ENCODE measurements at places on chromosomes 3 and 15.

DNA sequence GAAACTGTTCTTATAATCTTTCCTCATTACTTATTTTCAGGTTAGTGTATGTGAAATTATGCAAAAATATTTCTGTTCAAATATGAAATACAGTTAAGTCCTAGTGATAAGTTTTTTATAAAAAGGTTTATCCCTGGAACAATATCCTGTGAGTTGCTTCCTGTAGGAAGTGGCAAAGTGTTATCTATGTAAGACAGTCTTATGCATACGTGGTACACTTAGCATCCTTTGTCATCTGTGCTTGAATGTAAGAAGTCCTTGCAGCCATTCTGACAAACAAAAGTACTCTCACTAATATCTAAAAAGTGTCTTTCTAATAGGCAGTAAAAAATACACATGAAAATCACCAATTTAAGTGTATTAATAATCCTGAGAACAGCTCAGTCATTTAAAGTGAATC is 372.5 kb upstream of the BCHE start:
- DNase-seq, result no peak

DNA sequence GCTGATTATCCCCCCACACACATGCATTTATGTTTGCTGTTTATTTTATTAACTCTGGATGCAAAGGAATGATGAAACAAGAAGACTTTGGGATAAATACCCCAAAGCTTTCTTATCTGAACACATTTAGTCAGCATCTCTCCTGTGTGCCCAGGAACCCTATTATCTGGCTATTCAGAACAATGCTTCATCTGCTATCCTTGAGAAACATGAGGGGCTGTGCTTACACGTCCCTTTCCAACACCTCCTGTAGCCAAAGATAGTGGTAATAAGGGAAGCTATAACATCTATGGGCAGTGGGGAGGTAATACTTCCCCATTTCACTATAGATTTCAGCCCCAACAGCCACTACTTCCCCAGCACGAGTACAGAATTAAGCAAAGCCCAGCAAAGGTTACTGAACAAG is 94.7 kb downstream of the SSR3 start:
- no peak for DNase-seq

DNA sequence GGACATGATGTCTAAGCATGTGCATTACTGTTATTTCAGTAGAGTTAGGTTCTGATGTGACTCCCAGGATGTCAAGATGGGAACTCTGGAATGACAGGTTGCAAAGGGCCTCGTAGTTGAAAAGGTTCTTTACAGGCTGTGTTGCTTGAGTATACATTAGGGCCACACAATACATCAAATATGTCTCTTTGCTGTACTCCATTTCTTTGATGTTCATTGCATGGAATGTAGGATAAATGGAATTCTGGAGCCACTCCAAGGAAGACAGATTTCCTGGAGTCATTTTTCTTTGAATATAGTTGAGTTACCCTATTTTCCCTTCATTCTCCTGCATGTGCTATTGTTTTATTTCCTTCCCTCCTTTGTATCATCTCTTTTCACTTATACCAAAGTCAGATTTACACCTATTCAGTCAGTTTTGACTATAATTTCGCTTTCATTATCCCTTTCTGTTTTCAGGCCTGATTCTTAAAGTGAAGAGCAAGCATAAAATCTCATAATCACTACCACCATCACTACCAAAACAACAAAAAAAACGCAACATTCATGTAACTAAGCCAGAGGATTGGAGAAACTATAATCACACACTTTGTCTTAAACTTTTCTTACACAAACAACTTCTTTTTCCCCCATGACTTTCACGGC is 61.2 kb upstream of the PTX3 start:
- no peak for DNase-seq

DNA sequence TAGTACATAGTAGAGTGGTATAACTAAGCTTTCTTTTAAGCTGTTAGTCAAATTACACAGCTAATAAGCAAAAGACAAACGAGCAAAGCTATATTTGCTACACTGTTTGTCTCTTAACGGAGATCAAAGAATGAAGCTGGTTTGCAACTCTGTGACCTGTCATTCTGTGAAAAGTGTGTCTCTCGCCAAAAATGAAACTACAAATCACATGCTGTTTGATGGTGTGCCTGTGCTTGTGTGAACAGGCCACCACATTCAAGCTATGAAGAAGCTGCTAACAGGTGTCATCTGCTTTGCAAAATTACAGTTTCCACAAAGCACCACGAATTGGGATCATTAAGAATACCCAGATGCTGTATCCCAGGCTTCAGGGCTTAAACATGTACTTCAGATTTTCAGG is 667.8 kb upstream of the NAALADL2 start:
- DNase-seq, result no peak

- peak; percentile 42 for DNase-seq
Measured at GRCh38 chr3:42728056-42728455, 25.5 kb upstream of the HHATL start.

- DNase-seq, result no peak
Measured at GRCh38 chr3:157463816-157464215, 27.2 kb downstream of the PTX3 start.

GRCh38 chr15:76328958-76329357 is 7.6 kb upstream of the ISL2 start:
- no peak for DNase-seq

DNA sequence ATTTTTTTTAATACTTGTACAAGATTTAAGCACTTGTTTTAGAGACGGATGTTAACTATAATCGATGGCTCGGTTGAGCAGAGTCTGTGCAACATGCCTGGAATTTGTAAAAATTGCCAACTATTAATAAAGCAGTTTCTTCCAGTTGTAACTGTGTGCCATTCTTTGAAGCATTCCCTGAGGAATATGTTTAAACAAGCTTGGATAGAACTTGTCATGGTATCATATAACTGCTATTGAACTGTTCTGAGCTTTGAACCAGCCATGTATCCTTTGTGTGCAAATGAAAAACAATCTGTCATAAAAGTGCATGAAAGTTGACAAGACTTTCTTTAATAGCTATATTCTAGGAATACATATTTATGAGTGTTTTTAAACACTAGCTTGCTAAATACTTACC is 45.8 kb upstream of the UBE2E2 start:
- no peak for DNase-seq

GRCh38 chr3:117666325-117666724 is 956.7 kb downstream of the TUSC7 start:
- no peak for DNase-seq

DNA sequence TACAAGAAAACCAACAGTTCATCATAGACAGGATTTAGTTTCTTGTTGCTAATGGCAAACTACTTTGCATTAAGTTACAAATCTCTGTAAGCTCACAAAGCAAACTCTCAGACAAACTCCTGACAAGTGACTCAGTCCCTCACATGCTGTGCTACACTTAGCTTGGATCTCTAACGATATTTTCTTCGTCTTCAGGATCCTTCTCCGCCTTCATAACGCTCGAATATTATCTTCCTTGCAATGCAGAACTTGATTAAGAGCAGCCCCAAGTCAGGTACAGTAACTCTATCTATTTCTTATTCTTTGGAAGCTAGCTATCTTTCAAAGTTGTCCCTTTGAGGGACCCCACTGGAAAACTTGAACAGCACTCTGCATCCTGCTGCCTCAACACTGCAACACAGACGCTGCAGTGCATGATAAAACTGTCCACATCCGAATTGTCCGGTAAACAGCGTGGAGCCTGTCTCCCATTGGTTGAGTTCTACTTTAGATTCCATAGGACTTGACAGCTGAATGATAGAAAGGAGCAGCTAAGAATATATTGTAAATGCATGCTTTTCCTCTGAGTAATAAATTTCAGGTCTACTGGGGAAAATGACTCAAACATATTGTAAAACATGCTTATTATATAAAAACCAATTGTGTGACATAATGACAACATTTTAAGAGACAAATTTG is 61.3 kb downstream of the UACA start:
- DNase-seq, result no peak

GRCh38 chr15:69320977-69321554 is 22.4 kb downstream of the PAQR5 start:
- peak; percentile 63 for DNase-seq

- no peak for DNase-seq
Measured at GRCh38 chr15:73754461-73754860, 1.3 kb upstream of the INSYN1 start.

DNA sequence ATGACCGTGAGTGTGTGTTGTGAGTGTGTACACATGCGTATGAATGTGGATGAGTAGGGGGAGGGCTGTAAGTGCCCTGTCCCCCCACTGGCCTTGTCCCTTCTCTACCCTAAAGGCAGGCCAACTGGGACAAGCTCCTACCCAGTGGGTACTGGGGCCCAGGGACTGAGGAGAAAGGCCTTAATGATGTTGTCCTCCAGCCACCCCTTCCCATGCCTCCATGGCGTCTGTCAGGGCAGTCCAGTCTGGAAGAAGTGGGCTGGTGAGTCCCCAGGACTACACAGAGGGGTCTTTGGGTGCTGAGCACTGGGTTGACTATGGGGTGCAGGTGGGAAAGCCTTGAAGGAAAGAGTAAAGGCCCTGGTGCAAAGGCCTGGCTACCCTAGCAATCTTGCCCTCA is 16.9 kb upstream of the CORO2B start:
- DNase-seq, result no peak

DNA sequence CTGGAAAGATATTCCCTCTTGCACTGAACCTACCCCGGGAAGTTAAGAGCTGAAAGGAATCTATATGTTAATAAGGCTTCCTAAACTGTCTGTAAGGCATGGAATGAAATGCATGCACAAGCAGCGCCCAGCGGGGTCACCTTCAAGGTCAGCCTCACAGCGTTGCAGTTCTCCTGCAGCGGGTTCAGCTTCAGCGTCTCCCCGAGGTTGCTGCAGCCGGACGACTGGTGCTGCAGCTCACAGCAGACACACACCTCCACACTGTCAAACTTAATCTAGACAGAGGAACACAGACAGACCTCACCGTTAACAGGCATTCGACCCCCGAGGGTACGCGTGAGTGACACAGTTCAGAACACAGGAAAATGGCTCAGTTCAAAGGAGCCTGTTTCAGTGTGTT is 73.3 kb downstream of the NSMCE3 start:
- no peak for DNase-seq

GRCh38 chr3:188594139-188594538 is 440.2 kb downstream of the LPP start:
- no peak for DNase-seq

DNA sequence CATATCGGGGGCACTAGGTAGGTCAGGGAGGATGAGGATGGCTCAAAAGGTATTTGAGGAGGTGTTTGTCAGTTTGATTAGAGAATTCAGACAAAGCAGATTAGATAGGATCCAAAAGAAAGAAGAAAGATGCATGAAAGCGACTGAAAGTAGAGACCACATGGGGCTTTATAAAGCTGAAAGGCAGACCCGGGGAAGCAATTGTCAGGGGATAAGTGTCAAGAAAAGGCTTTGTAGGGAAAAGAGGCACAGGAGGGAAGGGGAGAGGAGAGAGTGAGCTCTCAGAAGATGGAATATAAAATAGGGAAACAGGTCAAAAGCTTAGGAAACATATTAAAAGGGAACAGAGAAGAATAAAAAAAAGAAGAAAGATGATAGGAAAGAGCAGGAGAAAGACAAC is 308.2 kb upstream of the RORA start:
- DNase-seq, result no peak

DNA sequence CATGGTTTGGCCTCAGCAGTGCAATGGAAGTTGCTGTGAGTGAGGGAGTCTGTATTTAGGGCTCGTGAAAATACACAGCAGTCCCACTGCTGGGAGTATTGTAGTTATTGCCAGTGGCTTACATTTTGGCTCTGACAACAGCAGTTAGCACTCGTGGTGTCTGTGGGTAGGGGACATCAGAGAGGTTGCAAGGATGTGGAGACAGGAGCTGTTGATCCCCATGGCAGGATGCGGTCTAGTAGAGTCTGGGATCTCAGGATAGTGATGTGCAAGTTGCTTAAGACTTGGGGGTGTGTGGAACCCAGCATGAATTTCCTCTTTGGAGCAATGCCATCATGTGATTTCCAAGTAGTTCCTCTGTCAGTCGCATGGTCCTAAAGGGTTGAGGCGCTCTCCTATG is 59.9 kb downstream of the GALK2 start:
- no peak for DNase-seq

- peak; percentile 38 for DNase-seq
Measured at GRCh38 chr3:45064512-45065372, 38.6 kb downstream of the CLEC3B start.

GRCh38 chr3:106829206-106829605 is 548.0 kb upstream of the CCDC54 start:
- DNase-seq, result no peak

GRCh38 chr3:191499307-191500080 is 38.5 kb downstream of the PYDC2 start:
- peak; percentile 17 for DNase-seq

GRCh38 chr3:99902091-99902490 is 84.4 kb downstream of the CMSS1 start:
- no peak for DNase-seq

DNA sequence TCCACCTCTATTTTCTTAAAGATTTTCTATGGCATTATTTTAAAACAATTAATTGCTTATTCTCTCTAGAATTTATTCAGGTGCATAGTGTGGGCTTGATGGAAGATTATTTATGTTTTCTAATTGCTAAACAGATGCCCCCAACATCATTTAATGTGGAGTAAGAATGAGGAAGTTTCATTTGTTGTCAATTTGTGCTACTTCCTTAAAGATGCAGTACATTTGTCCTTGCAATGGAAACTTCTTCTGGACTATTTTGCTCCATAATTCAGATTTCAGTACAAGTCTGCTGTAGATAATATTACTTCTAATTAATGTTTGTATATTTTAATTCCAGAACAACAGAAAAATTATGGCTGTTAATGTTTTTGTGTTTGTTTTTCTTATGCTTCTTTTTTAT is 104.8 kb downstream of the TGFBR2 start:
- no peak for DNase-seq

- no peak for DNase-seq
Measured at GRCh38 chr3:43373560-43373928, 87.2 kb downstream of the SNRK start.

- no peak for DNase-seq
Measured at GRCh38 chr3:115713284-115713683, 90.0 kb downstream of the GAP43 start.

DNA sequence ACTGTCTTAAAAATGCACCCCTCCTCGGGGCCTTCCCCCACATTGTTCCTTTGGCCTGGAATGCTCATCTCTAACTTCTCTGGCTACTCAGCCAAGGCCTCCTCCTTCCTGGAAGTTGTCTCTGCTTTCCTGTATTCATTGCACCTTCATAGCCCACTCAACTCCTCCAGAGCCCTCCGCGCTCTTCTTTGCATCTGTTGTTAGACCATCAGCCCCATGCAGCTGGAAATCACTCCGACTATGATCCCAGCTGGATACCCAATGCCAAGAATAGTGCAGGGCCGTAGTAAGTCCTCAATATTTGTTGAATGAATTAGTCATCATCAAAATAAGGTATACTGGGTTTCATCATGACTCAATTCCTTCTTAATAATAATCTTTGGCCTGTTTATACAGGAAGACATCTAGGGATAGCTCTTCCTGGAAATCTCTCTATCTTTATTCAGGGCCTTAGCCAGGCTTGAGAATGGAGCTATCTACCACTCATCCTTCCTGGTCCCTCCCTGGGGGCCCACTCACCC is 112.7 kb downstream of the SYNPR start:
- no peak for DNase-seq

DNA sequence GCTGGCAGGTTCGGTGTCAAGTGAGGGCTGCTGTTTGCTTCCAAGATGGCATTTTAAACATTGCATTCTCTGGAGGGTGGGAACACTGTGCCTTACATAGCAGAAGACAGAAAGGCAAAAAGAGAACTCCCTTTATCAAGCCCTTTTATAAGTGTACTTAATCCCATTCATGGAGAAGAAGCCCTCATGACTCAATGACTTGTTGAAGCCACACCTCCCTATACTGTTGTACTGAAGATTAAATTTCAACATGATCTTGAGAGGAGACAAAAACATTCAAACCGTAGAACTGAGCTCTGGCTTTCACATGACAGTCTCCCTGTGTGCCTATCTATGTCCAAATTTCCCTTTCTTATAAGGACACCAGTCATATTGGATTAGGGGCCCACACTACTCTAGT is 443.4 kb upstream of the CDIN1 start:
- no peak for DNase-seq

Measured in colonic mucosa (tissue), 4 donors.